Left renal cortex interstitium (tissue), 4 donors: ENCODE measurements at places on chromosomes 13 and 19.

GRCh38 chr13:36026531-36026930 lies 104.7 kb downstream of the DCLK1 start:
- no peak for DNase-seq

GRCh38 chr19:56885173-56885985 lies 44.9 kb upstream of the PEG3 start:
- no peak for DNase-seq

DNA sequence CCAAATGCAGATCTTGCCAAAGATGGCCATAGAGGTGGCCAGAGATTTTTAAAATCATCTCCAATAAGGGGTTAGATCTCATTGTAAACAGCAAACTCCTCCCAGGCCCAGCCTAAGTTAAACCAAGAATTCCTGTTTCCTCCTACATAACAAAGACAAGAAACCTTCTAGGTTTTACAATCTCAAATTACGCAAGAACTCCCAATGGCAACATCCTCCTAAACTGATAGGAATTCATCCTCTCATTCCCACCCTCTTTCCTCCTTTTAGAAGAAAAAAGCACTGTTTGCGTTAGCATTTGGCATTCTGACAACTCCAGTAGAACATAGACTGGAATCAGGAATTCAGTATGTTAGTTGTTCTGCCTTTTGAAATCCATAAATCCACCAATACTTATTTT lies 14.6 kb downstream of the PROSER1 start:
- DNase-seq: no peak

GRCh38 chr13:108629181-108629752 lies at the start of gene MYO16:
Gene MYO16, plus strand, starts transcription at chr13:108629611. Its CDS starts 234 bp downstream, at chr13:108629845.
- DNase-seq: no peak

GRCh38 chr19:33752018-33752800 lies 44.5 kb upstream of the KCTD15 start:
- DNase-seq: no peak

GRCh38 chr13:29959086-29959485 lies 108.7 kb upstream of the UBL3 start:
- DNase-seq: no peak

- DNase-seq: no peak
Observed at GRCh38 chr13:98846986-98847385, 94.5 kb upstream of the SLC15A1 start.
